ENCODE measurements at places on chromosomes 16 and 17.

DNA sequence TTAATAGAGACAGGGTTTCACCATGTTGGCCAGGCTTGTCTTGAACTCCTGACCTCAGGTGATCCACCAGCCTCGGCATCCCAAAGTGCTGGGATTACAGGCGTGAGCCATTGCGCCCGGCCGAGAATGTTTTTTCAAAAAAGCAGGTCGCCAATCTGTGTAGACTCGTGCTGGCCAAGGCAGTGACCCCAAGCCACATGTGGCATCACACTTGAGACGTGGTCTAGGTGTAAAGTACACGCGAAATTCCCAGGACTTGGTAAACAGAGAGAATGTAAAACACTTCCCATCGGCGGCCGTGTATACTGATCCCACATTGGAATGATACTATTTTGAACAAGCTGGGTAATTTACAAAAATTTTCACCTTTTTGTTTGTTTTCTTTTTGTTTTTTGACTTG is 41.1 kb downstream of the TBC1D16 start:
- no peak for DNase-seq

GRCh38 chr16:85491058-85491771 is 121.9 kb upstream of the GSE1 start:
- DNase-seq, result peak; percentile 34

GRCh38 chr17:27547301-27547683 is 83.7 kb upstream of the LGALS9 start:
- no peak for DNase-seq

GRCh38 chr17:67241719-67242341 is 3.2 kb downstream of the HELZ start:
- DNase-seq, result no peak

DNA sequence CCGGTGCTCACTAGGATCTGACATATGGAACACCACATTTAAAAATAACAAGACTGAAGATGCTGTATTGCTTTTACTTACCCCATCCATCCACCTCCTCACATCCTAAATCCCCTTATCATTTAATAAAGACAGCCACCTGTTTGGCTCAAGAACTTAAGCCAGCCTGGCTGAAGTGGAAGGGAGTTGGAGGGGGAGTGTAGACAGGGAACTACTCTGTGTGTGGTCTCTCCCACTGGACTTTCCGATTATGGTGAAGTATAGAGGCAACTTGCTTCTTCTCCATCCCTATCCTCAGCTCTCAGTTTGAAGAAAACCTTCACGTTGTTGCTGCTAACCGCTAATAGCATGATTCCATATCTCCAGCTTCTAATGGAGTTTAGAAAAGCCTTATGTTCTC is 313.4 kb downstream of the CDH11 start:
- DNase-seq, result no peak

DNA sequence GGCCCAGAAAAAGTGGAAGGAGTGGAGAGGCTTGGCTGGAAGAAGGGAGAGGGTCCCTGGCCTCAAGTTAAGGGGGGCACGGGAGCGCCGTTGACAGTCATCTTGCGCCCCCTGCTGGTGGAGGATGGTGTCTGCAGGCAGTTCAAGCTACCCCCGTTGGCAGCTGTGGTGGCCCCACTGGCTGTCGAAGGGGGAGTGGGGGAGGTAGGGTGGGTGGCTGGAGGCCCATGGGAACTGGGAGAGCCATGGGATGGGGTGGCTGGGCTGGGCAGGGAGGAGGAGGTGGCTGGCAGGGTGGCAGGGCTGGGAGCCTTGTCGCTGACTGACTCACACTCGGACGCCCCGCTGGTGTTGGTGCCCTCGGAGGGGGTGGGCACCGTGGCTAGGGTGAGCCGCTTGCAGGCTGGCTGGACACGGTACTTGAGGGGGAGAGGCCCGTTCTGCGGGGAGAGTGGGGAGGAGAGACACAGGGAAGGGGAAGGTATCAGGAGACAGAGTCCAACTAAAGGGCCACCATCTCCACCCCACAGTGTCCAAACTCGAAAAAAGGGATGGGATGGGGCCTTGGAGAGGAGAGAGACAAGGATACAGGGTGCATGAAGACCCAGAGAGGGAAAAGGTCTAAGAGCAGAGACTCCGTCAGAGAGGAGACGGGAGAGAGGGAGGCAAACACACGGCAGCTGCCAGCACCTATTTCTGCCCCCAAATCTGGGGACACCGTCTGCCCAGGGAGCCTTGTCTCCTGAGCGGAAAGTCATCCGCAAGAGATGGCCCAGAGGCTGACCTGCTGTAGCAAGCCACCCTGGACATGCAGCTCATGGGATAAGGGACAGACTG is 5.2 kb downstream of the CISD3 start:
- peak; percentile 75 for DNase-seq

- DNase-seq, result no peak
These were observed 8.5 kb downstream of the SSTR5 start for GRCh38 chr16:1080801-1081733.

DNA sequence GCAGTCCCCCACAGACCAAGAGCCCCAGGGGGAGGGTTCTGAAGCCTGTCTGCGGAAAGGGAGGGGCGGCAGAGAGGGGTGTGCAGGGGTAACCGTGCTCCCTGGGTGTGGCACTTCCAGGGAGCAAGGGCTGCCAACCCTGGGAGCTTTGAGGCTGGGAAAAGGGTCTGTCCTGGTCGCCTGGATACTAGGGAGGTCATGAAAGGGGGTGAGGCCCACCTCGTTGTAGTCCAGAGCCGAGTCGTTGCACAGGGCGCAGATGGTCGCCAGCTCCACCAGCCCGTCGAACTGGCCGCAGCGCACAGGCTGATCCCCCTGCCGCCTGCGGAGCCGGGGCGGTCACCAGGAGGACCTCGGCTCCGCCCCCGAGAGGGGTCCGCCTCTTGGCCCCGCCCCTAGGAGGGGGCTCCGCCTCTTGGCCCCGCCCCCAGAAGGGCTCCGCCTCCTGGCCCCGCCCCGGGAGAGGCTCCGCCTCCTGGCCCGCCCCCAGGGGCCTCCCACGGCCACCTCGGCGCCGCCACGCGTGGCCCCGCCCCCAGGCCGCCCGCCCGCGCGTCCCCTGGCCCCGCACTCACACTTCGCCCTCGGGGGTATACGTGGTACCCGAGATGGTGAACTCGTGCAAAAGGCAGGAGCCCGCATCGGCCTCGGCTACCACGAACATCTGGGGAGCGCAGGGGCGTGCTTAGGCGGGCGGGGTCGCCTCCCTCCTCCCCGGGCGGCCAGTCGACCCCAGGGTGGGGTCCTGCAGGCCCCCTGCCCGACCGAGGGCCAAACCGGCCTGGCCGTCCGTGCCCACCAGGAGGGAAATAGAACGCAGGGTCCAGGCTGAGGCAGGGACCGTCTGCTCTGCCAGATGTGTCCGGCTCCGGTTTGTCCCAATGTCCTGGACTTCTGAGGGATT is 19.5 kb downstream of the ATP2A3 start:
- DNase-seq, result no peak

DNA sequence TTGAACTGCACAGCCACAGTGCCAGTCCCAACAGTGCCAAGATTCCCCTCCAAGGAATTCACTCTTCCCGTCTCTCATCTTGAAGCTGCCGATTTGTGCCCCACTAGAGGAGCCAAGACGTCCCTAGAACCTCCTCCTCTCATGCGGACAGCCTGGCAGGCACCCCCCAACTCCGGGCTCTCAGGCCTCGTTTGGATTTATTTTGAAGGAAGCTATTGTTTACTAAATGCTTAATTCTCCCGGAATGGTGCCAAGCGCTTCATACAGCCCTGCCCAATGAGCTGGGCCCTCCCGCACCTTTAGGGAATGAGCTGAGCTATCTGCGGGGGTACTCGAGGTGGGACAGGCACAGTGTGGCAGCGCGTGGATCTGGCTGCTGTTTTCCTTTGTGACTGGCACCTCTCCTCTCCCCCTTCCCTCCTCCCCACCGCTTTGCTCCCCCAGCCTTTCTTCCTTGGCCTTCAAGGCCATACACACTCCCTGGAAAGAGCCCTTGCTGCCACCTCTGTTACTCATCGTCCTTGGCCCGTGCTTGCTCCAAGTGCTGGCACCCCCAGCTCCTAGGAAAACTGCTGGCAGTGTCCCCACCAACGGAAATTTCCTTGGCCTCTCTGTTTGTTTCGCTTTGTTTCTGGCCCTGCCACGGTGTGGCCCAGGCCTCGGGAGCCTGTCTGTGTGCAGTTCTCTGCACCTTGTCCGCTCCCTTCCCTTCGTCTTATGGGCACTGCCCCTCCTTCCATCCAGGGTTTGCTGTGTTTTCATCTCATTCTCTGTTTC is 49.9 kb upstream of the CDR2 start:
- no peak for DNase-seq

- no peak for DNase-seq
These were observed 9.6 kb downstream of the FHOD1 start for GRCh38 chr16:67237396-67238277.

DNA sequence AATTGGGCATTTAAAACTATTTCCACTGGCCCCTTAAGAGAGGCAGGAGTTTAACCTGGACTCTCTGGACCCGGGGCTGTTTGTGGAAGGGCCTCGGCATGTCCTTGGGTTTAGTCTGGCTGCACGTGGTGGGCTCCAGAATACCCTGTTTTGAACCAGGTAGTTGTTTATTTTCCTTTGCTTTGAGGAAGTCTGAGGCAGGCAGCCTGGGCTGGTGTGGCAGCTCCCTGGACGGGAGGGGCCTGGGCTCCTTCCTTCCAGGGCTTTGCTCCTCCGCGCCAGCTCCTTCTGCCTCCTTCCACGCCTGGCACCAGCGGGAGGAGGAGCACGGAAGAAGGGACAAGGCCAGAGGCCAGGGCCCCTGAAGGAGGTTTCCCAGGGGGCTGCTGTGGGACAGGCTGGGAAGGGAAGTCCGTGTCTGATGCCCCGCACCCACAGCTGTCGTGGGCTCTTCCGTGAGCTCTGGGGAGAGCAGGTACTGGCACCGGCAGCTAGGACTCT is 15.5 kb downstream of the BANP start:
- DNase-seq, result no peak

- DNase-seq, result no peak
These were observed 9.8 kb downstream of the CMTM3 start for GRCh38 chr16:66614161-66614802.

DNA sequence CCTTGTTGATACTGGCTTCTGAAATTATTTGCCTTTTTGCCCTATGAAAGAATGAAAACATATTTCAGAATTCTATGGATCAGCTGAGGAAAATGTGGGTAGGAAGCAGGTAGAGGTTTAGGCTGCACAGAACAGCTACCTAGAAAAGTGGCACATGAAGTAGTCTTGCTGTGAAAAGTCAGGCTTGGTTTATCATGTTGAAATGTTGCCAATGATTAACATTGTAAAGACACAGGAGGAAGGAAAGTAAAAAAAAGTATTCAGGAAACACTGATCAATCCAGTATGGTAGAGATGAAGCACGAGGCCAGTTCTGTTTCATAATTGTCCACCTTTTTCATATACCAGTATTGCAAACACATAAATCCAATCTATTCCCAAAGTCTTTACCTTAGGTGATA is 29.9 kb downstream of the ABCA6 start:
- DNase-seq, result no peak

DNA sequence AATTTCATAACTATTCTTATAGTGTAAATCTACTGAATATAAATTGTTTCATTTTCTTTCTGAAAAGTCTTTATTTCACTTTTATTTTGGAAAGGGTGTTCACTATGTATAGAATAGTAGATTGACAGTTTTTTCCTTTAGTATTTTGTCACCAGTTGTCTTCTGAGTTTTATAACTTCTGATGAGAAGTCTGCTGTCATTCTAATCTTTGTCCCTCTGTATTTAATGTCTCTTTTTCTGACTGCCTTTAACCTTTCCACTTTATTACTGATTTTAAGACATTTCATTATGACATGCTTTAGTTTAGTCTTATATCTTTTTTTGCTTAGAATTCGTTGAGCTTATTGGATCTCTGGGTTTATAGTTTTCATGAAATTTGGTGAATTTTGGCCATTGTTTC is 166.9 kb downstream of the FTO start:
- no peak for DNase-seq

DNA sequence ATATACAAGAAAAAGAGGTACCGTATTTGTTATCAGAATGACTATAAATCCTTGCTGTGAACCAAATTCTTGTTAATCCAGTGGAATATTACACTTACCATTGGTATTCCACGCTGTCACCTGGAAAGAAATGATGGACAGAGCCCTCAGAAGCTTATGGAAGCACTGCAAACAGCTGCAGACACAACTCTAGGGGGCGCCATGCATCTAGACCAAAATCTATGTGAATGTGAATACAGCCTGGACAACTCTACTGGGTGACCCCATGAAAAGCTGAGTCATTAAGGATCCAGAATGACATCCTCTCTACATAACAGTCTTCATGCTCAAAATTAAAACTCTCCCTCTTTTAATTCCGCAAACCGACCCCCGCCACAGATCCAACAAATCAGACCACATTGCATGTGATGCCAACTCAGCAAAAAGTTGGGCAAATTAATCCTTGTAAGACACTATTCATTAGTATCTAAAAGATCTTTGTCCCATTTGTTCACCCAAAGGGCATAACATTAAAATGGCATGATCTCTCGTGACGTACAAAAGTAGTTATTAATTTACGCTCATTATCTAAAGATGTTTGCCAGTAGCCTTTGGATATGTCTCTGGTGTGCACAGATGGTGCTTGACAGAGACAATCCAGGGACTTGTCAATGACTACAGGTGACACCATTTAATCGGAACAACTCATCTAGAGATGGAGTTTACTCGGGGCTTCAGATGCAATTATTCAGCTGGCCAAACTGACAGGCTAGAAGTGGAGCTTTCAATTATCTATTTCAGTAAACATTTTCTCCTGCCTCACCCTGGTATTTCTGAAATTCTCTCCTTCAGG is 552.7 kb upstream of the PSMD7 start:
- no peak for DNase-seq

DNA sequence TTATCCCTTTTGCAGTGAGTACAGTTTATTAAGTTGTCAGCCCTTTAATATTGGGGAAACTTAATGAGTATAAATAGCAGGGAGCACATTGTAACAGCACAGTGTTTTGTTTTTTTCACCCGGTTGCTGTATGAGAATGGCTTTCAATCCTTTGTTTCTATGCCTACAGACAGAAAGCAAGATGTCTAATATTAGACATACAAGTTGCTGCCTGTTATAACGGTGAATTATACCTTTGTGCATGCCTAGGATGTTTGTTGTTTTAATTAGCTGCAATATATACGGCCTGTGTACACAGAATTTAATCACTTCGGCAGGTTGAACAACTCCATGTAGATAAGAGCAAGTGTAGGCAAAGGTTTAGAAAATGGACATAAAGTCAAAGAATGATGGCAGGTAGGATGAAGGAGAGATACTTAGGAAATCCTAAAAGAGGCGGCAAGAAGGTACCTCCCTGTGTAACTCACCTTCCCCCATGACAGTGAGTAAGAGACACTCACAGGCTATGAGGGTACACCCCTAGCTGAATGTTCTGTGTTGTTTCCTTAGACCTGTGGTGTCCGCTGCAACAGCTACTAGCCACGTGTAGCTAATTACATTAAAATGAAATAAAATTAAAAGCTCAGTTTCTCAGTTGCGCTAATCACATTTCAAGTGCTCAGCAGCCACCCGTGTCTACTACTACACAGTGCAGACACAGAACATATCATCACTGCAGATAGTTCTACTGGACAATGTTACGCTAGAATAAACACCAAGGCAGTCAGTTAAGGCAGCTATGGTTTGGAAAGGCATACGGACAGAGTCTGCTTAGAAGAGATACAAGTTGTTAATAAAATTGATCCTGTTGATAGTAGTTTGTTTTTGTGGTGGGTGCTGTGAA is 10.9 kb downstream of the SLC7A6OS start:
- DNase-seq, result no peak

- DNase-seq, result no peak
These were observed 15.7 kb upstream of the CDH8 start for GRCh38 chr16:62051942-62052341.
